Metanephros (tissue), 2 donors: ENCODE measurements at places on chromosomes 7 and 10. TPM values are rescaled to one million over a fixed set of nuclear protein-coding genes. Genes with fewer than 3 reads are reported as not detected.

Gene ATRNL1
- total RNA-seq, result 207 TPM

Gene MNX1
- total RNA-seq, result 0.18 TPM

Gene POLL
- total RNA-seq, result 25.9 TPM

Gene CYP2C19
- total RNA-seq, result 0.18 TPM

Gene CHRM2
- total RNA-seq, result 4.8 TPM

Gene LLCFC1
- not detected for total RNA-seq
